GM18507 (cell line): ENCODE measurements at places on chromosomes 5 and 9.

DNA sequence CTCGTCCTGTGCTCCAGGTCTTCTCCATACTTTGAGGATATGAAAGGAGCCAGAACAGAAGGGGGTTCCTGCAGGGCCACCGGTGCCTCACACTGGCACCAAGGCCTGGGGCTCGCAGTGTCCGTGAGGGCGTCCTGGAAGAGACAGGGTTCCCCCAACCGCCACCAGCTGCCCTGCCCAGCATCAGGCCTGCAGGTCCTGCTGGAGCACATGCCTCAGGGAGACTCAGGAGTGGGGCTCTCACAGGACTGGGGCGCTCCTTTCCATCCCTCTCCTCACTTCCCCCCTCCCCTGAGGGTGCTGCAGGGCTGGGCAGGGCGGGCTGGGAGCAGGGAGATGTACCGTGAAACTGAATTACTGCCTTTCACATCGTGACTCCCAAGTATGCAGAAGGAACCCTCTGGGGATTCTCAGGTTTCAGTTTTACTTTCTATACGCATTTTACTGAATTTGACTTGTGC, 31.7 kb downstream of the CEP72 start:
- DNase-seq, result peak; percentile 48

DNA sequence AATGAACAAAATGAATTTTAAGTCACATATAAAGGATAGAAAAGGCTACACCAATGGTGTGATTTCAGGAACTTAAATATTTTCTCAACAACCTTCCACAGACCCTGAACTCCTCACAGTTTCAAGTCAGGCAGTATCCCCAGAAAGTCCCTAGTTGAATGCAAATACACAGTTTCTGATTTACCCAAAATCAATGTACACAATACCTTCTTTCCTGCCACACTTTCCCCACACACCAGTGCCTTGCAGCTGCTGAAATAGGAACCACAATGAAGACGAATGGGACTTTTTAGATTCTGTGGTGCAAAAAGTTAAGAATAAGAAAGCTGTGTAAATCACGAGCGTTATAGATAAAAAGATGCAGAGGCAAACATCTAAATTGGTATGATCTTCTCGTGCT, 552.4 kb upstream of the MEF2C start:
- no peak for DNase-seq

DNA sequence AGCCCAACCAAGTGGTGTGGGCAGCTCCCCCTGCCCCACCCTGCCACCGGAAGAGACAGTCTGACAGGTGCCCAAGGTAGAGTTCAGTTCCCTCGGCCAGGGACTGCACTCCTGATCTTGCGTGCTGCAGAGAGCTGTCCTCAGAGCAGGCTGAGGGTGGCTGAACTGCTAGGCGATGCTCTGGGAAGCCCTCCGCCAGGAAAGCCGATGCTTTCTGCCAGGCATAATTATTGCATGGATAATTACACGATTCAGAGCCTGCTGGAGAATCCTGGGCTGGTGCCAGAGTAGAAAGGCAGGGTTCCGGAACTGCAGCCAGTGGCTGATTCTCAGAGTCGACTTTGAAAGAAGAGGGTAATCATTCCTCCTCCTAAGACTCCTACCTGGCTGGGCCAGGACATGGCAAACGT, 19.3 kb downstream of the KCNIP1 start:
- no peak for DNase-seq

- DNase-seq, result no peak
These were observed 52.6 kb downstream of the ALDH7A1 start for GRCh38 chr5:126542441-126542840.

- no peak for DNase-seq
These were observed 74.3 kb upstream of the STXBP1 start for GRCh38 chr9:127537792-127538191.

DNA sequence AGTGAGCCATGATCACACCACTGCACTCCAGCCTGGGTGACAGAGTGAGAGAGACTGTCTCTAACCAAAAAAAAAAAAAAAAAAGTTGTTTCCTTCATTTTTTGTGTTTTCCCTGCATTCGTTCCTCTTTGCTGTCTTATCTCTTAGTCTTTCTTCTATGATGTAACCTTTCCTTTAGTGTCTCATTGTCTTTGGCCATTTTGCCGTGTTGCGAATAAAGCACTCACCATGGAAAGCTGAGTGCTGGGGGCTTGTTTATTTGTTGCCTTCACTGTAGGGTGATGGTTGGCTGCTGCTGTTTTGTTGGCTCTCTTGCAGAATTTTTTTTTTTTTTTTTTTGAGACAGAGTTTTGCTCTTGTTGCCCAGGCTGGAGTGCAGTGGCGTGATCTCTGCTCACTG, 7.7 kb downstream of the EHMT1 start:
- no peak for DNase-seq

- no peak for DNase-seq
These were observed 5.7 kb downstream of the FIBCD1 start for GRCh38 chr9:130933114-130934046.

DNA sequence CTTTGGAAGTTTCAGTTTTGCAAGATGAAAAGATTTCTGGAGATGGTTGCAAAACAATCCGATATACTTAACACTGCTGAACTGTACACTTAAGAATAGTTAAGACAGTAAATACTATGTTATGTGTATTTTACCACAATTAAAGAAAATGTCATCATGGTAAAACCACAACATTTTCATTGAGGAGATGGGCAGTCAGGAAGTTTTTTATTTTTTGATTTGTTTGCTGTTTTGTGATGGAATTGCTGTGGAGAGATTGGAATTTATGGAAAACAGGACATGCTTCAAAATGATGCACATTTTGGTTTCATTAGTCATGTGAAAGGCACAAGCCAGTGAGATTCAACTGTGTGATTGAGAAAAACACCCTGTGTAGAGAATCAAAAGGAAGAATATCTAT, 90.5 kb upstream of the AGXT2 start:
- DNase-seq, result no peak

GRCh38 chr9:91084896-91085516, 276.7 kb downstream of the AUH start:
- no peak for DNase-seq

- no peak for DNase-seq
These were observed 144.4 kb downstream of the NSG2 start for GRCh38 chr5:174189654-174190541.

DNA sequence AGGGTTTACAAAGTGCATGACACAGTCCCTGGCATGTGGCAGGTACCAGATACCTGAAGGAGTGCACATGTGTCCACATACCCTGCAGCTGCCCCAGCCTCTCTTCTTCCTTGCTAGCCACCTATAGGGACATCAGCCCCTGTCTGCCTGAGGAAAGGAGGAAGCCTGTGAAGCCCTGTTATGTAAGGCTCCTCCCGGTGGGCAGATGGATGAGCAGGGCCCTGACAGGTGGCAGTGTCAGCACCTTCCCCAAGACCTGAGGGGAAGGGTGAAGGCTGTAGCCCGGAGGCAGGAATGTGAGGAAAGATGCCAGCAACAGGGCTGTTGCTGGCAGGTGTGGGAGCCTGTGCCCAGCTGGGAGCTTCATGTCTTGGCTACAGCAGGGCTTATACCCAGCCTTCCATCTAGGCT, 21.7 kb downstream of the TCF7 start:
- DNase-seq, result no peak

DNA sequence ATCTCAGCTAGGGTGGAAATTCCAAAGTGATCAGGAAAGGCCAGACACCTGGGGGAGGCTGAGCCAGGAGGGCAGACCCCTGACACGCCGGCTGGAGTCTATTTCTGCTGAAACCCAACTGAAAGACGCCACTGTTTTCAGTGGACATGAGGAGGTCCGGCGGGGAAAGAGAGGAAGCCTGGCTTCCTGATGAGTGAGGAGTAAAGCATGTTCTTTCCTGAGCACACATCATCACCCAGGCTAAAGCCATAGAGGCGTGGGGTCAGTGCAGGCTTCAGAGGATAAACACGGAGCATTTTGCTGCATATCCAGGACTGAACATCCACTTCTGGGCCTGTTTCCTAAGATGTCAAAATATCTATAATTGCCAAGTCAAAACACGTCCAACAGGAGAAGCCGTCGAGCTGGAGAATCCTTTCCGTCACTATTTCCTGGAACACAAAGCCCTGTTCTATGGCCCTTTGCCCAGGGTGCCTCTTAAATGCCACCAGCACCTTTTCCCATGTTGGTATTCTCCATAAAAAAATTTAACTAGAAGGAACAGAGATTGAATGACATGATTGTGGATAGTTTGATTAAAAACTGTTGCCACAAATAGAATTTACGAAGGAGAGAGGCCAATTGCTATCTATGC, 597.9 kb upstream of the ADAMTS16 start:
- DNase-seq, result no peak
